Stimulated activated CD8-positive, alpha-beta memory T cell treated with anti-CD3 and anti-CD28 coated beads, Interleukin-15, amount 100 ng/mL, for 48 hours (primary cell): ENCODE measurements at places on chromosomes 6 and 20.

- DNase-seq: no peak
Measured at GRCh38 chr6:98975421-98975820, 27.7 kb upstream of the FBXL4 start.

DNA sequence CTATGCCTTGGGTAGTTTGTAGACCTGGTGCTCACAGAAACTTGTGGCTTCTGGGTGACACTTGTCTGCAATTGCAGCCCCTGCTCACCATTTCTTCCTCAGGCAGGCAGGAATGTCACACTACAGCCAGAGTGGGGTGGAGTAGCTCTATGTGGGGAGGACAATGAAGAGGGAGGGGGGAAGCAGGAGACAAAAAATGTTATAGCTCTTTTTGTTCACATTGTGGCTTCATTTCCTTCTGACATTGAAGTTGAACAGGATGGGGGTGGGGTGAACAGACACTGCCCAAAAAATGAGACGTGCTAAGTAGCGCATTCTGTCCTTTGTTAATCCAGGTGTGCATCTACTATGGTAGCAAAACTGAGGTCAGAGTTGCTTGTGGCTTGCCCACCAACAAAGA lies at the start of gene THEMIS:
THEMIS (minus strand) TSS at position 124 of the 400 bp plus-strand sequence. CDS start 126 bp downstream, outside the sequence.
- DNase-seq: no peak

- DNase-seq: no peak
Measured at GRCh38 chr6:20954315-20954714, 420.1 kb downstream of the CDKAL1 start.

- no peak for DNase-seq
Measured at GRCh38 chr6:120129228-120129627, 779.7 kb upstream of the MAN1A1 start.

GRCh38 chr6:135504734-135505133 lies 7.2 kb upstream of the AHI1 start:
- no peak for DNase-seq

- DNase-seq: peak; percentile 63
Measured at GRCh38 chr6:30325873-30326525, 728 bp upstream of the TRIM39 start.

DNA sequence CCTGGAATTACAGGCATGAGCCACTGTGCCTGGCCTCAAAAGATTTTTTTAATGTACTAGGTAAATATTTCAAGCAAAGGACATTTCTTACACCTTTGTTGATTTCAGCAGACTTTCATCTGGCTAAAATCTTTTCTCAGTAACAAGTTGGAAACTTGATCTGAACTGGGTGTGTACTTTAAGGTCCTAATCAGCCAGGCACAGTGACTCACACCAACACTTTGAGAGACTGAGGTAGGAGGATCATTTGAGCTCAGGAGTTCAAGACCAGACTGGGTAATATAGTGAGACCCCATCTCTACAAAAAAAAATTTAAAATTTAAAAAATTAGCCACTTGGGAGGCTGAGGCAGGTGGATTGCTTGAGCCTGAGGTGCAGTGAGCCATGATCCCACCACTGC lies 7.0 kb upstream of the RALGAPA2 start:
- DNase-seq: no peak

DNA sequence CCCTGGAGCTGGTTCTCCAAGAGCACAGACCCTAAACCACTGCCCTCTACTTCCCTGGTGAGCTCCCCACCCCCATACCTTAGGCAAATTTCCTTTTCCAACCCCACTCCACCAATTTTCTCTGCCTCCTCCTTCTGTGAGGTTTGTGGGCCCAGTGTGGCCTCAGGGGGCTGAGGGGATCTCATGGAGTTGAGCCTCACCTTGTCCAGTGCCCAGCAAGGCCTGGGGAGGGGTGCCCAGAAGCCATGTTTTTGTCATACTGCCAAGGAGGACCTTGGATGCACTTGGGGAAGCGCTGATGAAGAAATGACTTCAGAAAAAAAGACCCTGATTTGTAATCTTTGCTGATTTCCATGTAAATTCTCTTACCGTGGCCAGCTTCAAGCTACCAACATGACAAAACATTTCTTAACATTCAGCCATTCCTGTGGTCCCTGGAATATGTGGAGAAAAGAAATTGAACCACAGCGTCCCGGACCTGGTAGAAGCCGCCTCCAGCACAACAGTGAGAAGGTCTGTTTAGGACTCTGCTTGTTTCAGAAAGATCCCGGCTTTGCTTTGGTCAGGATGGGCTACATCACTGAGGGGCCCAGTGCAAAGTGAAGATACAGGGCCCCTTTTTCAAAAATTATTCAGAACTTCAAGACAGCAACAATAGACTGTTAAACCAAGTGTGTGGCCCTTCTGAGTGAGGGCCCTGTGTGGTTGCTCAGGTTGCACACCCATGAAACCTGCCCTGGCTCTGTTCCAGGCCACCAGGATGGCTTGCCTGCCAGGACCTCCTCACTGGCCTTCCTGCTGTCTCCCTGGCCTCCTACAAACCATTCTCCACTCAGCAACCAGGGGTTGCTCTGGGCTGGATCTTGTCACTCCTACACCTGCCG lies 52.5 kb downstream of the CHMP4B start:
- DNase-seq: no peak

DNA sequence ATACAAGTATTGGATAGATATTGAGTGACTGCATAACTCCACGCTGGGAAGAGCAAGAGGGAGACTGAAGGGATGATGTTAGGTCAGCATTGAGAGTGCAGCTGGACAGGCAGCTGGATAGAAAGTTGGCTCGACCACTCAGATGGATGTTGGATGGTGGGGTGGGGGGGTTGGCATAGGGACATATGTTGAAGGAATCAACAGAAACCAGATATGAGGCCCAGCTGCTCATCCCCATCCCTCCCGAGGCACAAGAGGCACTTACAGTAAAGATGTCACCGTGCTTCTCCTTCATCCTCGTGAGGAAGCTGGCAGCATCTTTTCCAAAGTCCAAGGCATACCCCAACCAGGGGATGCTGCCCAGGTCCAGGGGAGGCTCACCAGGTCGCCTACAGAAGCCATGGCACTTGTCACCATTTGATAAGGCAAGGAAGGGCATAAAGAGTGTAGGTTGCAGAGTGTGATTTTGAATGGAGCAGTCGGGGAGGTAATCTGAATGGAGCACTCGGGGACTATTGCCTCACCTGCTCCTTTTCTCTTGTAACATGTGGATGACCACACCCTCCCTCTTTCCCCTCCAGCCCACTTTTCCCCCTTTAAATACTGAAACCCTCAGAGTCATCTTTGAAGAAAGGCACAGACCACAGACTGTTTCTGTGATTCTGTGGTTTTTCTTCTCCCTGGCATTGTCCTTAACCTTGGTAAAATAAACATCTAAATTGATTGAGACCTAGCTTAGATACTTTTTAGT lies 18.0 kb downstream of the PTGIS start:
- DNase-seq: no peak

DNA sequence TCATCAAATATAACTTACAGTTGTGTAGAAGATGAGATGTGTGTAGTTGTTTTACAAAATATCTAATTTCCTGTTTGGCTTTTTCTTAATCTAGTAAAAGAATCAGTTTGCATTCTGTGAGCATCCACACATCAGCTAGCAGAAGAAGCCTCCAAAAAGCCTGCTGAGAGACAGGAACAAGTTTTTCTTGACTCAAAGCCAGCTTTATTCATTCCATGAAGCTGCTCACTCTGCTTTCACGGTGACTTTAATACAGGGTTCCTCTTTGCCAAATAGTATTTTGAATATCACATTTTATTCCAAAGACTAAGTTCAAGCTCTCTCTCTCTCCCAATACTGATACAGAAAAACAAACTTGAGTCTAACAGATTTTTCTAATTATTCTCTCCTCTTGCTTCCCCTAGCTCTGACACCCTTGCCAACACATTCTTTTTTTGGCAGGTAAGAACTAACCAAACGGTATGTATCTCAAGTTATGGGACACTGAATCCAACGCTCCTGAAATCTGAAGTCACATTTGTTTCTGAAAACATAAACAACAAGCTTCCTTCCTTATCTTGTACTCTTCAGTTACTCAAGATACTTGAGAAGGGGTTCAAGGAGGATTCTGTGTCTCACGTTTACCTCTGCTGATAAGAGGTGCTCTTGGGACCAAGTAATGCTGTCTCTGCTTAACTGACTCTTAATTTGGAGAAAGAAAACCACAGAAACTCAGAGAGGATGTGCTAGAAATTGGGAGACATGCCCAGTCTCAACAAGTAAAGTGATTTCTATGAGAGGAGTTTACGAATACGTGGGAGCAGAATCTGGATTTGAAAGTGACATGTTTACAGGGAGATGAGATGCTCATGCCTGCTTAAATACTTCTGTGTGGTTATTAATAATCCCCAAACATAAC lies 184.2 kb upstream of the SPTLC3 start:
- DNase-seq: no peak

- DNase-seq: no peak
Measured at GRCh38 chr6:33838983-33839382, 35.2 kb upstream of the MLN start.

DNA sequence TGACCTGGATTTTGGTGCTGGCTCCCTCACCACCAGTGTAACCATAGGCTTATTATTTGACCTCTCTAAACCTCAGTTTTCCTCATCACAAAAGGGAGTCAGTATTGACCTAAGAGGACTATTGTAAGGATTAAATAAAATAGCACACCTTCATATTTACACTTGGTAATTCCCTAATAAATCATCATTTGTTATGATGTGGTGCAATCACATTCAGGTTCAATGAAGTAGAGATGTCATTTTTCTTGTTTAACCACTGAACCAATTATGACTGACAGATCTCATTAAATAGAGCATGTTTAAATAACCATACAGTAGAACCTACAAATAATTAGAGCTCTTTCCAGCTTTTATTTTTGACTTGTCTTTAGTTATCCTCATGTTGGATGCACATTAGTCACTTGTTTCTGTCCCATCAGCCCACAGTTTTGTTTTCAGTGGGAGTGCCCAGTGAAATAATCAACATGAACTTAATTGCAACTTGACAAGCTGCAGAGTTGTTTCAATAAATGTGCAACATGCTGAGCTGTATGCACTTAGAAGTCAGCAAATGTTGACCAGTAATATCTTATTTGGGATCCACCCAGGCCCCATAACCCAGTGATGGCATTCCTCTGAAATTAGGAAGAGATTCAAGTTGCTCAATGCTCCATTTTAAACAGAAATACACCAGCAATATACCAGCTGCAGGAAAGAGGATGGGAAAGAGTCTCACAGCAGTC lies 451.7 kb upstream of the MARCKS start:
- no peak for DNase-seq

GRCh38 chr20:47358672-47359529 lies 2.4 kb upstream of the ZMYND8 start:
- DNase-seq: no peak

- DNase-seq: no peak
Measured at GRCh38 chr6:70131528-70131927, 171.4 kb downstream of the COL9A1 start.

DNA sequence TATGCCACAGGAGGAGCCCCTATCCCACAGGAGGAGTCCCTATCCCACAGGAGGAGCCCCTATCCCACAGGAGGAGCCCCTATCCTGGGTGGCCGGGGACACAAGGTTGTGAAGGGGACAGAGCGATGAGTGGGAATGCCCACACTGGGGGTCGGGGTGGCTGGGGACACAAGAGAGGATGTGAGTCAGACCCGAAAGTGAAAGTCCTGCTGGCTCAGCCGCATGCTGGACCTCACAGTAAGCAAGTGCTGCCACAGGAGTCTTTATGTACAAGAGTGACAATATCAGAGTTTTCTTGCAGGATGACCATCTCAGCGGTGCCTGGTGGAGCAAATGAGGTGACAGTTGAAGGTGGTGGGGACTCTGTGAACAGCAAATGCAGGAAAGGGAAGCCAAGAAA lies 93.7 kb downstream of the PSMB1 start:
- peak; percentile 49 for DNase-seq

GRCh38 chr6:17042422-17043147 lies 59.3 kb upstream of the STMND1 start:
- no peak for DNase-seq

DNA sequence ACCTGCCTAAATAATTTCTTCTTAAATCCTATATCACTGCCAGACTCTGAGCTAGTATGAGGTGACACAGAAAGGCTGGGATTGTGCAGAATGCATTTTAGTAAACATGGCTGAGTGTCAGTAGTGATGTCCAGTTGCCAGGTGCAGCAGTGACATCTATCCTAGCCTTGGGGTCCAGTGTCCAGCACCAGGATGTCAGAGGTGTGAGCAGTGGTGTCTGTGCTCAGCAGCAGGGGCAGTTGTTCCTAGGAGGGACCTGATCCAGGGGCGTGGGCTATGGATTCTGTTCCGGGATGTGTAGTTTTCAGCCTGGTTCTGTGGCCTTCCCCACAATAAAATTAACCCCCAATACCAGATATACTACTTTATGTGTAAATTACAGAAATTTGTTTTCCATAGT lies 6.0 kb downstream of the HLA-C start:
- DNase-seq: no peak

GRCh38 chr6:22765015-22765414 lies 195.6 kb downstream of the HDGFL1 start:
- DNase-seq: no peak

DNA sequence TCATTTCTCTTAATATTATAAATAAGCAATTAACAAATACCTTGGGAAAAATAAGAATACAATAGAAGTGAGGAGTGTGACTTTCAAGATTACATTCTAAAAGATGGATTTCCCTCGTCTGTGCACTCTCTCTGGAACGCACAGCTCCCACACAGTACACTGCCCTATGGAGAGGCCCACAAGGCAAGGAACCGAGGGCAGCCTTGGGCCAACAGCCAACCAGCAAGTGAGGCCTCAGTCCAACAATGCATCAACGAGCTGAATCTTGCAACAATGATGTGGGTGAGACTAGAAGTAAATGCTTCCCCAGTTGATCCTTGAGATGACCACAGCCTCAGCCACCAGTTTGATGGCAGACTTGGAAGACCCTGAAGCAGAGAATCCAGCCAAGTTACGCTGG lies 34.5 kb upstream of the AVP start:
- no peak for DNase-seq

GRCh38 chr20:2208897-2209296 lies 86.9 kb upstream of the TGM3 start:
- DNase-seq: no peak

GRCh38 chr6:108760126-108761050 lies 87.8 kb upstream of the ARMC2 start:
- DNase-seq: no peak

DNA sequence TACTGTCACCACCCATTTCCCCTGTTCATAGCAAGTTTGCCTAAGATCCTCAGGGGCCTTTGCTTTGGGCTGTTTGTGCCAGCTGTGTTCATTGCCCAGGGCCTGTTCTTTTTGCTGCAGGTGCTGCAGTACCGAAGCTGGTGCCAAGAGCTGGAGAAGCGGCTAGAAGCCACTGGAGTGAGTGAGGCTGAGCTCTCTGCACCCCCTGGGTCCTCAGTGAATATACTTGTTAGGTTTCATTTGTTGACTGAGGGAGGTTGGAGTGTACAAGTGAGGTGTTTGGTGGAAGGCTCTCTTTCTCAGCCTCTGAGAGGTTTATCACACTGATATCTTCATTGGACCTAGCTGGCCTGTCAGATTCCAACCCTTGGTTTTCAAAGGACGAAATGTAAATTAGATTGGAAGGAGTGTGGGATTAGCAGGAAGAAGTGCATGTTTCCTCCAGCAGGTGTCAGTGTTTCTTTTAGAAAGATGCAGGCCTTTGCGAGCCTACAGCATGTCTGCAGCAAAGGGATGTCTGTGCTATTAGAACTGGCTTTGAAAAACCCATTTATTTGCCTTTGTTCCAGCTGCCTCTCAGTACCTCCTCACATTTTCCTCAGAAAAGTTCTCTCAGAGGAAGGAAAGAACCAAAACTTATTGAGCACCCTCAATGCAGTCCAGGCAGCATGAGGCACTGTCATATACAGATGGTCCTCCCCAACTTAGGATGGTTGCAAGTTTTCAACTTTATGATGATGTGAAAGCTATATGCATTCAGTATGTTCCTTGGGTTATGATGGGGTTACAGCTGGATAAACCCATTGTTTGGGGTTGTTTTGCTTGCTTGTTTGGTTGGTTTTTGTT lies 8.3 kb downstream of the CEP250 start:
- DNase-seq: no peak
